ENCODE measurements at places on chromosomes 3 and 15.

DNA sequence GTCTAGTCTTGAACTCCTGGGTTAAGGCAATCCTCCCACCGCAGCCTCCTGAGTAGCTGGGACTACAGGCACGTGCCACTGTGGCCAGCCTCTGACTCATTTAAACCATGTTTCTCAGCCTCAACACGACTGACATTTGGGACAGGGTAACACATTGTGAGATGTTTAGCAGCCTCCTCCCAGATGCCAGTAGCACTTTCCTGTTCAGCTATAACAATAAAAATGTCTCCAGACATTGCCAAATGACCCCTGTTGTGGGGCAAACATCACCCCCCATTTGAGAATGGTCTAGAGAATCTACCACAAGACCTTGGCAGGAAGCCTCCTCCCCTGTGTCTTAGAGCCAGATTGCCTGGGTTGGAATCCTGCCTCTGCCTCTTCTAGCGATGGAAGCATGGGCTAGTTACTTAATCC, 8.4 kb downstream of the TMEM40 start:
- DNase-seq, result no peak

- peak; percentile 60 for DNase-seq
These were observed 56.0 kb upstream of the FLNB start for GRCh38 chr3:57952208-57952631.

- DNase-seq, result no peak
These were observed 3.9 kb upstream of the CSK start for GRCh38 chr15:74777769-74778598.

DNA sequence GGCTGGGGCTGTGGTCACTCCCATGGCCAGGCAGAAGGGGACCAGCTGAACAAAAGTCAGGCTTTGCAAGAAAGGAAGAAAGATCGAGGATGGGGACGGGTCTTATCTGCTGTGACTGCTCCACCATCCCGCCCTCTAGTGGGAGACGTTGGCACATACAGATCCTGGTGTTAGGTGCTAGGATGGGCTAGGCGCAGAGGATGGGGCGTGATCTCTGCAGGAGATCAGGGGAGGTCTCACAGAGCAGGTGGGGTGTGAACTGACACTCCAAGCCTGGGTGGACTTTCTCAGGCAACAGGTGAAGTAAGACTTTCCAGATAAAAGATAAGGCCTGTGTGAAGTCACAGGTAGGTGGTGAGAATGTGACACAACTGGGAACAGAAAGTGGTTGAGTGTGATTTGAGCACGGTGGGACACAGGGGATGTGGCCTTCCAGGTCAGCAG, 141.9 kb upstream of the SMAD3 start:
- peak; percentile 63 for DNase-seq

DNA sequence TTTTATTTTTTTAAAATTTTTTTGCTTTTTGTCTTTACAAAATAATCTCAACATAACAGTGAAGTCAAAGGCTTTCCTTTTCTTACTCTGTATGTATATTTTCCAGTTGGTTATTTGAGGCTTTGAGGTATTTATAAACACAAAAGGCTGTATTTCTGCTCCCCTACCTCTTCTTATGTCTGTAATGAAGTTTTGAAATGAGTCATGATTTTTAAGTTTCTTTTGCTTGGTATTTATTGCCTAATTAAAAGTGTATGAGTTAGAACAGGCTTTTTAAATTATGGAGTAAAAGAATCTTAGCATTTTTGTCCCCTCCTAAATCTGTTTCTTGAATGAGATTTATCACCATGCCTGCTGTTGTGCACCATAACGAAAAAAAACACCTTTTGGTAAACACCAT, 66.0 kb downstream of the DCUN1D1 start:
- DNase-seq, result no peak

DNA sequence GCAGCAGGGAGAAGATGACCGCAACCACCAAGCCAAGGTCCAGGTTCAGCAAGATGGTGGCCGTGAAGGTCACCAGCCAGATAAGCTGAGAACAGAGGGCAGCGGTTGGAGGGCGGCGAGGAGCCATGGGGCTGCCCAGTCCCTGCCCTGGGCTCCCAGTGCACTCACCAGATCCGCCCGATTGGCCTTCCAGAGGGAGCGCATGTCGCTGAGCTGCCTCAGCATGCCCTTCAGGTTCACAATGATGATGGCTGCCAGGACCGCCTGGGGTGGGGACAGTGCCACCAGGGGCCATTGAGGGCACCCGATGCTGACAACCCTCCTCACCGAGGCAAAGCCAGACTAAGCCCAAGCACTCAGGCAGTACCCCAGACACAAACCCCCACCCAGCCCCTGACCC, 5.4 kb downstream of the SLC26A6 start:
- DNase-seq, result no peak

DNA sequence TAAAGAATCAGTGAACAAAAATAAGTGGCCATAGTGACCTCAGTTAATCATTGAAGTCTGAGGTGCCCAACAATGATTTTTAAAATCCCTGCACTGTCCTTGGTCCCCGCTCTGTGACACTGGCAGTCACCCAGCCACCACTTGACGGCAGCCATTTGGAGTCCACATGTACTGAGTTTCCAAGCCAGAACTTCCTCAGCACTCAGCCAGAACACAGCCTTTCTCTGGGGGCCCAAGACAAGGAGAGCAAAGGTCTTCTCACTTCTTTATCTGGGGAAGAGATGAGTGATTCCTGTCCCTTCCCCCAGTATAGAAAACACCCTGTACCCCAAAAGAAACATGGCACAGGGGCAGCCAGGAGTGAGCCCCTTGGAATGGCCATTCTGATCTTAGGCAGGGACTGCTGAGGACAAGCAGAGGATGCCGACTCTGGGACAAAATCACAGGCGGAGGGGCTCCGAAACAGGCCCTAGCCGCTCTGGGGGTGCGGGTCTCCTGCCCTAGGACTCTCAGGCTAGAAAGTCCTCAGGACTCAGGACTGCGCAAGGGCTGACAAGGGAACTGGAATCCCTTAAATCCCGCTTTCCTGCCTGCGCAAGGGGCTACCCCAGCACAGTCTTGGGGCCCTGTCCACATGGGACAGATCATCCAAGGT, 12.8 kb downstream of the PAK6 start:
- DNase-seq, result no peak

- DNase-seq, result no peak
These were observed 29.7 kb downstream of the TOP2B start for GRCh38 chr3:25635038-25635437.

- DNase-seq, result no peak
These were observed 55.5 kb upstream of the ZBED2 start for GRCh38 chr3:111650378-111651275.

DNA sequence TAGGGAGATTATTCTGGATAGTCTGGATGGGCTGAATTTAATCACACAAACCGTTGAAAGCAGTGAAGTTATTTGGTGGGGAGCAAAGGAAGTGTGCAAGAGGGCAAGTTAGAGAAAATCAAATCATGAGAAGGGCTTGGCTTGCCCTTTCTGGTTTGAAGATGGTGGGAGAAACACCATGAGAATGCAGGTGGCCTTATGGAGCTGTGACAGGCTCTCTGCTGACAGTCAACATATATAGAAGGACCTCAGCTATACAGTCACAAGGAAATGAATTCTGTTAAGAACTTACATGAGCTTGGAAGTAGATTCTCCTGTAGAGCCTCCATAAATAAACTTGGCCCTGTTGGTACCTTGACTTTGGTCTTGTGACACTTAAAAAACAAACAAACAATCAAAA, 72.3 kb downstream of the GMNC start:
- DNase-seq, result no peak

GRCh38 chr15:83092309-83092976, 15.0 kb upstream of the TM6SF1 start:
- no peak for DNase-seq

DNA sequence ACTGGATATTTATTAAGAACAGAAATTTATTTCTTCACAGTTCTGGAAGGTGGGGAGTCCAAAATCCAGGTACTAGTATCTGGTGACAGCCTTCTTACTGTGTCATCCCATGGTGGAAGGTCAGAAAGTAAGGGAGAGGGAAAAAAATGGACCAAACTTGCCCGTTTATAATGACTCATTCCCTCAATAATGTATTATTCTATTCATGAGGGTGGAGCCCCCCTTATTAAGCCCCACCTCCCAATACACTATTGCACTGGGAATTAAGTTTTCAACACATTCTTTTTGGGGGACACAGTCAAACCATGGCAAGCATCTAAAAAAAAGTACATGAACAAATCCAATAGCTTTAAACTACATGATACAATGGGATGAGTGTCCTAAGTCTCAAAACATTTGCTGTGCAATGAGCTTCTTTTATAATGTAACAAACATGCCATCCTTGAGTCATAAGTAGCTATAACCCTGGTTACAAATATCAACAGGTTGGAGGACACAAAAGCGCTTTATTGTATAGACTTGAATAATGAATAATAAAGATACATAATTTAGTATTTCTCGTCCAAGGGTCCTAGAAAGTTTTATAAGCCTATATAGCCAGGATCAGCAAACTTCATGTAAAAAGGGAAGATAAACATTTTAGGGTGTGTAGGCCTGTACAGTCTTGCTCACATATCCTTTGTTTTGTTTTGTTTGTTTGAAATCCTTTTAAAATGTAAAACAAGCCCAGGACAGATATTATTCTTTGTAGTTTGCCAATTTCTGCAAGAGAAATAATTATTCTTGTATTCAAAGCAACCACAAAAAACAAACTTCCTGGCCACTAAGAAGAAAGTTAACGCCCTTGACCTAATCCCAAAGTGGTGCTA, 160.6 kb upstream of the RAP2B start:
- DNase-seq, result no peak

DNA sequence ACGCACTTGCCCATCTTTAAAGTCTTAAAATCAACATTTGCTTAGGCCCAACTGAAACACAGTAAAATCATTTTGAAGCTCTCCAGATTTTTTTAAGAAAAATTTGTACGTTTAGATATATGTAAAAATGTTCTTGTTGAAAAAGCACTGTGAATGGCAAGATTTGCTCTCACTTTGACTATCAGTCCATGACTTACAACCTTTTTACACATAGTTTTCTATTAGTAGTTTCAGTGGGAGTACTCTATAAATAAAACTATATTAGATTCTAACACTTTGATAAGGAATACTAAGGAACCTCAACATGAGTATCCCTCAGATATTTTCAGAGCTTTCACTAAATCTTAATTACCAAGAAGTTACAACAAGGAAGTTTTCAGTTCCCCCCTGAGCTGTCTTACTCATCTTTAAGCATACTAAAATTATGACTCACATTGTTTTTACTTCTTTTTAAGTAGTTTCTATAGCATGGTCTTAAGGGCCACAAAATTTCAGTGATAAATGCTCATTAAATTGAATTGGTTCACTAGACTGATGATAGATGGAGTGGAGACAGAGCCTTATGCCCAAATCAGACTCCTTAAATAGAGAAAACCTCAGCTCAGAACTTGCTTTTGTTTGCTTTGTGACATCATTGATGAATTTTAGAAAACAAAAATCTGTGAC, 31.6 kb upstream of the RAP2B start:
- no peak for DNase-seq

- no peak for DNase-seq
These were observed 1.5 kb upstream of the AMIGO3 start for GRCh38 chr3:49720855-49721595.

DNA sequence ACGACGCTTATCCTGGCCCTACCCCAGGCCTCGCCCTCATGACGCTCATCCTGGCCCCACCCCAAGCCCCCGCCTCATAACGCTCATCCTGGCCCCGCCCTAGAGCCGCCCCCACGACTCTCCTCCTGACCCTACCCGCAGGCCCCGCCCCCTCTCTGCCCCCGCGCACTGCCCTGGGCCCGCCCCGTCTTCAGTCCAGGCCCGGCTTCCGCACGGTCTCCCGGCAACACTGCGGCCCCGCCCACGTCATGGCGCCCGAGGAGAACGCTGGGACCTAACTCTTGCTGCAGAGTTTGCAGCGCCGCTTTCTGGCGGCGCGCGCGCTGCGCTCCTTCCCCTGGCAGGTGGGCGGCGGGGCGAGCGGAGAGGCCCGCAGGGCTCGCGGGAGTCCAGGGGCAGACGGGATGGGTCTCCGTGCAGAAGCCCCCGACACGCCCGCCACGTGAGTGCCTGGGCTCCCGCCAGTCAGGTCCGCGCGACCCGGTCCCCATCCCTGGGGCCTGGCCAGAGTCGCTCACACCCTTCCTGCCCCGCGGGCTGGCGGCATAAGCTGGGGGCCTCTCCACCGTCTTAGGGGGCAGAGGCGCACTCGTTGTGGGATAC, 52.5 kb upstream of the ROPN1B start:
- DNase-seq, result no peak
